ENCODE measurements at places on chromosomes 6 and 20.

- no peak for DNase-seq
Measured at GRCh38 chr6:161684731-161685475, 411.0 kb upstream of the AGPAT4 start.

- no peak for DNase-seq
Measured at GRCh38 chr20:62812907-62813200, 4.0 kb upstream of the COL9A3 start.

DNA sequence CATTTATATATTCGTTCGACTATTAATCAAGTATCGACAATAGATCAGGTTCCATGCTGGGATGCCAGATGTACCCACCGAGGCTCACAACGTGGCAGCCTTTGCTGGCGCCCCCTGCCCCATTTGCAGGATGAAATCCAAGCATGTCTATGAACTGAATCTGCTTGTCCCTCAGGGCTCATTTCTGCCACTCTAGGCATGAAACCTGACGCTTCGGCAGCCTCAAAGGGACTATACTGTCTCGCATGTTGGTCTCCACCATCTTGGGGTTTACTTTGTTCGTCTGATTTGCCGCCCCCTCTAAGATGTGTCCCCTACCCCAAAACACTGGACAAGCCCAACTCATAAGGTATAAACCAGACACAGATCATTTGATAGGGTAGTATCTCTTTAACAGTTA lies 36.7 kb downstream of the HUS1B start:
- DNase-seq, result no peak

- DNase-seq, result no peak
Measured at GRCh38 chr6:24908650-24909035, 27.1 kb downstream of the RIPOR2 start.

Measured in CD4-positive, alpha-beta T cell treated with Interleukin-15 for 4 hours (primary cell).